WERI-Rb-1 (cell line): ENCODE measurements at places on chromosomes 1 and 21.
A peak's percentile ranks its signal among the peaks of the same experiment; 100 is the strongest.

GRCh38 chr1:244171241-244171985 lies 120.3 kb downstream of the ZBTB18 start:
- DNase-seq = no peak

DNA sequence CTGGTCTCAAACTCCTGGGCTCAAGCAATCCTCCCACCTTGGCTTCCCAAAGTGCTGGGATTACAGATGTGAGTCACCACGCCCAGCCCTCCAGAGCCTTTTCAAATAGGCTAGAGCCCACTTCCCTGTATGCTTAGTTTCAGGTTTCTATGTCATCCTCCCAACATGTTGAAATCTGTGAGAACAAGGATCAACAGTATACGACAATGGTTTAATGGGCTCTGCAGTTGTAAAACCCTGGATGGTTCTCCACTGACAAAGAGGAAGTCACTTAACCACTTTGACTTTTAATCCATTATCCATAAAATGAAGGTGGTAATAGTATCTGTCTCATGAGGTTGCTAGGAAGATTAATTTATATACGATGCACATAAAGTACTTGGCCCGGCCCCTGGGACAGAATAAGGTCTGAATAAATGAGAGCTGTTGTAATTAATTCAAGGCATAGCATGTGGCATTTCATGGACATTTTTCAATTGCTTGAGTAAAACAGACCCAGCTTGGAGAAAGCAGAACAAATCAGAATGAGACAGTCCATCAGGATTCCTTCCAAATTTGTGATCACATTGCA lies 113.9 kb upstream of the ZNF648 start:
- DNase-seq = no peak

GRCh38 chr1:204758601-204759000 lies 73.1 kb upstream of the LRRN2 start:
- no peak for DNase-seq

- DNase-seq = no peak
These were observed 219.0 kb downstream of the LRRIQ3 start for GRCh38 chr1:73978964-73979363.

- DNase-seq = no peak
These were observed 21.9 kb upstream of the EPS8L3 start for GRCh38 chr1:109785446-109786111.

- peak; percentile 55 for DNase-seq
These were observed 133.4 kb downstream of the COP1 start for GRCh38 chr1:176073524-176074157.

DNA sequence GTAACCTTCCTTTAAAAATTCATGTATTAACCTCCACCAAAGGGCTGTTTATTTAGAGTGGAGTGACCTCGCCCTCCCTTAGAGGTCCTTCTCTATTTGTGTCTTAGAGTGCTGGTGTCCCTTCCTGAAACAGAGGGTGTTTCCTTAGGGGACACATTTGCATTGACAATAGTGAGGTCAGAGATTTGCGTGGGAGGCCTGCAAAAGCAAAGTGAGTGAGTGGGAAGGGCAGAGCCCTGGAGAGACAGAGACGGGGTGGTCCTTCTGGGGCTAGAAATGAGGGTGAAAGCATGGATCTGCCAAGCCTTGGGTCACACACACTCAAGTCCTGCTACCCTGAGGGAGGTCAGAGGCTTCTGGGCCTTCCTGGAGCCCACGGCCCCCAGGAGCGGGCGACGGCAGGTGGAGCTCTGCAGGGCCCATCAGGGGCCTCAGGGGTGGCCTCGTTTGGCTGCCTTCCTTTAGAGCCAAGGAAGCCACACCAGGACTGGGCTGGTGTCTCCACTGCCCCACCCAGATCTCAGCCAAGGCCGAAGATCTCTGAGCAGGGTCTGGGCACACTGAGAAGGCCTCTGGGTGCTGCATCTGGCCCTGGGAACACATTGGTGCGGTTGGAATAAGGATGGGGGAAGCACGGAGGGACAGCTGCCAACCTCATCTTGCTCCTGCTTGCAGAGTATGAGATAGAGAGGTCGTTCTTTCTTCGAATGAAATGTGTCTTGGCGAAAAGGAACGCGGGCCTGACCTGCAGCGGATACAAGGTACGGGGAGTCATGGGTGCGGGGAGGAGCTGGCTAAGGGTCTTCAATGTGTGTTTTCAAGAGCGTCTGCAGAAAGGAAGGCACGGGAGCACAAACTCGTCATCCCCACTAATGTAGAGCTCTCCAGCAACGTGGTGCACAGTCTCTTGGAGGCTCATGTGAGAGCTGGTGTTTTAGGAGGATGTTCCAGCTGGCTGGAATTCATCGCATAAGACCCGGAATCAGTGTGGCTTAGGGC lies 23.8 kb downstream of the SIM2 start:
- no peak for DNase-seq

DNA sequence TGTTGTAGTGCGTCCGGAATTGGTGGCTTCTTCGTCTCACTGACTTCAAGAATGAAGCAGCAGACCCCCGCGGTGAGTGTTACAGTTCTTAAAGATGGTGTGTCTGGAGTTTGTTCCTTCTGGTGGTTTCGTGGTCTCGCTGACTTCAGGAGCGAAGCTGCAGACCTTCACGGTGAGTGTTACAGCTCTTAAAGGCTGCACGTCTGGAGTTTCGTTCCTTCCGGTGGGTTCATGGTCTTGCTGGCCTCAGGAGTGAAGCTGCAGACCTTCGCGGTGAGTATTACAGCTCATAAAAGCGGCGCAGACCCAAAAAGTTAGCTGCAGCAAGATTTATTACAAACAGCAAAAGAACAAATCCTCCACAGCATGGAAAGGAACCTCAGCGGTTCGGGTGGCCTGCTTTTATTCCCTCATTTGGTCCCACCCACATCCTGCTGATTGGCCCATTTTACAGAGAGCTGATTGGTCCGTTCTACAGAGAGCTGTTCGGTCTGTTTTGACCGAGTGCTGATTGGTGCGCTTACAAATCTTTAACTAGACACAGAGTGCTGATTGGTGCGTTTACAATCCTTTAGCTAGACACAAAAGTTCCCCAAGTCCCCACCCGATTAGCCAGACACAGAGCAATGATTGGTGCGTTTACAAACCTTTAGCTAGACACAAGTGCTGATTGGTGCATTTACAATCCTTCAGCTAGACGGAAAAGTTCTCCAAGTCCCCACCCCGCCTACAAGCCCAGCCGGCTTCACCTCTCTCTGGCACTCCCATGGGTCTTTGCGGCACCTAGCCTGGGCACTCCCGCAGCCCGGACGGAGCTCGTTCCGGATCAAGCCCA lies 49.6 kb upstream of the KRTAP19-8 start:
- no peak for DNase-seq

DNA sequence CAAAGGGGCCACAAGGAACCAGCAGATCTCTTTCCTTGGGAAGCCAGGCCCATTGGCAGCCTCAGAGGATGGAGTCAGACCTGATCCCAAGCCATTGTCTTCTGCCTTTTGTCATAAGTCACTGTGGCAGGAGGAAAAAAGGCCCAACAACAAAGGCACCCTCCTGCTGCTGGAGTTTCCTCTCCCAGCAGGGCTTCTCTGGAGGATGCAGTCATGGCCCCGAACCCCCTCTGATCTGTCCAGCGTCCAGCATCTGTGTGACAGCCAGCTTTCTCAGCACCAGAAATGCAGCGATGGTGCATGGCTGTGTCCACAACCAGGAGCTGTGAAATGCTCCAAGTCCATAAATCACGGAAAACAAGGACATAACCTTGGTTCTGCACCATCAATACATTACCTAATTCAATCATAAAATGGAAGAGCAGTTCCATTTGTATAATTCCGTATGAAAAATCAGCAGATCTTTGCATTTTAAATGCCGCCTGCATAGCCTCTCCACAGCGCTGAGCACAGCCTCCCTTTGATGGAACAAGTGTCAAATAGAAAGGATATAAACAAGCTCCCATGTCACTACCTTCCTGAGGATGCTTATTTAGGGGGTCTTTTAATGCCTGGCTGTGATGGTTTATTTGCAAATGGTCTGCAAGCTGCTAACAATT lies 30.6 kb downstream of the AJAP1 start:
- no peak for DNase-seq

DNA sequence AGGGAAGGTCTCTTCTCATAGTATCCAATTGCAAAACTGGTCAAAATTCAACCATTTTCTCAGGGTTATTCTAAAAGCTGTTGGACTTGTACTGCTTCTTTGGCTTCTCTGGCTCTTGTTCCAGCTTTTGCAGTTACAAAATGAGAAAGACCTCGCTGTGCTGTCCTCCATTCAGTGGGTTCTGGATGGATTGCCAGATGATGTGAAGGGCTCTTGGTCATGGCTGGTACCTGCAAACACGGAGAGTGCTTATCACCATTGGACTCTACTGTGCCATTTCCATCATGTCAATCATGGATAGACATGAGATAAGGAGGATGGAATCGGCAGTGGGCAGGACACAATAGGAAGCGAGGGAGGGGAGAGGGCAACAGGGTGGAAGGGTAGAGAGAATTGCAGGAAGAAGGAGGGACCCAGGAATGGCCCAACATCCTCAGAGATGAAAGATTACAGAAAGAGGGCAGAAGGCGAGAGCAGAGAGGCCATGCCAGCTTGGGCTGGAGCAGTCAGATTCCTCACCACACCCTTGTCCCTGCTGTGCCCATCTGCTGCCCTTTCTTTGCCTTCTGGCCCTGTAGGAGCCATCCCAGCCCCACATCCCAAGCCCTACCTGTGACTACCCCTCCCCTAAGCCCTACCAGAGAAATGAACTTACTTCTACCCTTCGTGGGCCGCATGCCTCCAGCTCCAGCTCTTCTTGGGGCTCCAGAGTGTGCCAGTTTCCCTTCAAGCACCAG lies 70.3 kb downstream of the HIVEP3 start:
- DNase-seq = no peak

GRCh38 chr1:29657816-29658215 lies 421.5 kb downstream of the PTPRU start:
- DNase-seq = no peak

DNA sequence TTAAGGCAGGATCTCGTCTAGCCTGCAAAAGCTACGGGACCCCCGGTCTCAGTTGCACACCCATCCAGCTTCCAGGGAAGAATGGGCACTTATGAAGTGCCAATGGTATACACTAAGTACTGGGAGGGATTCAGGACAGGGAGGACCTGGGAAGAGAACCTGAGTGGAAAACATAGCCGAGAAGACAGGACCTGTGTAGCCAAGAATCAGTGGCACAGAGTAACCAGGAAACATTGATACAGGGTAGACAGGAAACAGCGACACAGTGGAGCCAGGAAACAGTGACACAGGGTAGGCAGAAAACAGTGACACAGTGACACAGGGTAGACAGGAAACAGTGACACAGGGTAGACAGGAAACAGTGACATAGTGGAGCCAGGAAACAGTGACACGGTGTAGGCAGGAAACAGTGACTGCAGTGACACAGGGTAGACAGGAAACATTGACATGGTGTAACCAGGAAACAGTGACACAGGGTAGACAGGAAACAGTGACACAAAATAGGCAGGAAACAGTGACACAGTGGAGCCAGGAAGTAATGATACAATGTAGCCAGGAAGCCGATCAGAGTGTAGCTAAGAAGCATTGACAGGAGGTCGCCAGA lies 138.0 kb upstream of the ARHGEF16 start:
- no peak for DNase-seq

DNA sequence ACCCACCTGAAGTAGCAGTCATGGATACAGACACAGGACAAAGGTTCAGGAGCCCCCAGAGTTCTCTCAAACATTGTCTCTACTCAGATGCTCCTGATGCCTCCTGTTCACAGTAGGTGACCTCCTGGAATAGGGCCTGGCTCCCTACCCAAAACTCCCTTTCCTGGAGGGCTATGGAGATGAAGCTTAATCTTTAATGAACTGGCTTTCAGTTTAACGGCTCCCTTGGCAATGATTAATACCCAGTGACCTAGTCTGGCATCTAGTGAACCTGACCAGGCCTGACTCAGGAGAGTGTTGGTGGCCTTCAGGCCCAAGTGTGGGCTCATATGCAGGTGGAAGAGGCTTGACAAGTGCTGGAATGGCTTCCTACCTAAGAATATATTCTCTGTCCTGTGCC lies 65.2 kb upstream of the TRABD2B start:
- DNase-seq = no peak

DNA sequence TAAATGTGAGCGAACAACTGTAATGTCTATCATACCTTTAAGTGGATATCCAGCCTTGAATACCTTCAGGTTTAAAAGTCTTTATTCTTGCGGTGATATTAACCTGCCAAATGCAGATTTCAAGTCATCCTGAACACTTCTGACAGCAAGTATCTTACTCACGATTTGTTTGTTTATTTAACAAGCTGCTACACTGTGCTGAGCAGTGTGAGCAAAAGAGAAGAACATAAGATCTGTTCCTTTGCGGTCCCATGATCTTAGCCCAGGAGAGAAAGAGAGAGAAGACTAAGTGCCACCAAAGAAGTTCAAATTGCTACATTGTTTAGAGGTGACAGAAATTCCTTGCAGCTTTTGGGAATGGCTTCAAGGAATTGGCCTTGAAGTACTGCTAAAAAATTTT lies 9.5 kb upstream of the IL24 start:
- DNase-seq = no peak

GRCh38 chr1:84348759-84349158 lies 47.3 kb downstream of the SAMD13 start:
- DNase-seq = no peak

GRCh38 chr1:54750596-54750995 lies 13.7 kb downstream of the PARS2 start:
- DNase-seq = no peak

DNA sequence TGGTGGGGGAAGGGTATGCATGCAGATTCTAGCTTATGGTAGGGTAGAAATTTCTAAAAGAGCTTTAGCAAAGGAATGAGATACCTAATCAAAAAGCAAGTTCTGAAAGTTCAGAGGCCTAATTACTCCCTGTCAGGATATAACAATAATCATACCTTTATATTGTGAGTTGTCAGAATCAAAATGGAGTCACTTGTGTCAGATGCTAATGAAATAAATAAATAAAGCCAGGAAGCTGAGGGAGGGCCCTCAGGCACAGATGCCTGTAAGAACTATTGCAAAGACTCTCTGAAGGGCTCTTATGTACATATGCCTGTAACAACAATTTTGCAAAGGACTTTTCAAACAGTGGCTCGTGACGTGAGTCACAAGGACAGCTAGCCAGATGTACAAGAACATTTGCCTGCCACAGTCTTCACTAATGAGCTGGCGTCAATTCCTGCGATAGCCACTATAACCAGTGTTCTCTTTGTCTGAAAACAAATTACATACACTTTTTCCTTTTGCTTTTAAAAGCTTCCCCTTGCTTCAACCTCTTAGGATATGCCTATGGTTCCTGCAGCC lies 27.4 kb upstream of the DNASE2B start:
- DNase-seq = no peak

DNA sequence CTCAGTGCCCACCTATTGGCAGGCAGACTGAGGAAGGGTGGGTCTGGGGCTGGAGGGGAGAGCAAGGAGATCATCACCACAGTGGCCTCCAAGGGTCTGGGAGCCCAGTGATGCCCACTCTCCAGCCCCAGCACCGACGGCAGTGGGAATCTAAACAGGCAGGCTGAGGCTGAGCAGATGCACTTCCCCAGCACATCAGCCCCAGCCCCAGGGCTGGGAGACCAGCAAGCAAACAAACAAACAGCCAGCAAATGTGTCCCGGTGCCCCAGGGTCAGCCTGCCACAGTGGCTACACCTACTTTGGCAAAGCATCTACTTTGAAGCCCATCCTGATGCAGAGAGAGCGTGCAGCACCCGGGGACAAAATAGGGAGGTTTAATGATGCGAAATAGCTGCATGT lies 216.3 kb upstream of the ZC3H12A start:
- DNase-seq = no peak
